ENCODE measurements at places on chromosomes 12 and 14. TPM values are rescaled to one million over a fixed set of nuclear protein-coding genes. Genes with fewer than 3 reads are reported as not detected.

- H3K4me3 ChIP-seq: no peak overlapping the region
- peaks cover 42% of the 10 kb centered on the region for H3K36me3 ChIP-seq
- no peaks in the 10 kb centered on the region for H3K27me3 ChIP-seq
- no peak for DNase-seq
- no peaks in the 10 kb centered on the region for H3K4me1 ChIP-seq
Measured at GRCh38 chr12:48643011-48643410, 39.0 kb downstream of the KANSL2 start.

Gene ATL1
- total RNA-seq: 1.2 TPM

Gene OTOGL
- total RNA-seq: not detected

GRCh38 chr14:95183532-95184412 is 26.4 kb upstream of the DICER1 start:
- no peak overlapping the region for H3K27ac ChIP-seq
- H3K4me3 ChIP-seq: no peak overlapping the region
- DNase-seq: no peak
- no peaks in the 10 kb centered on the region for H3K36me3 ChIP-seq
- H3K27me3 ChIP-seq: peaks cover 22% of the 10 kb centered on the region

Gene TCL1B
- total RNA-seq: not detected

Gene C14orf132
- 1.2 TPM for total RNA-seq

DNA sequence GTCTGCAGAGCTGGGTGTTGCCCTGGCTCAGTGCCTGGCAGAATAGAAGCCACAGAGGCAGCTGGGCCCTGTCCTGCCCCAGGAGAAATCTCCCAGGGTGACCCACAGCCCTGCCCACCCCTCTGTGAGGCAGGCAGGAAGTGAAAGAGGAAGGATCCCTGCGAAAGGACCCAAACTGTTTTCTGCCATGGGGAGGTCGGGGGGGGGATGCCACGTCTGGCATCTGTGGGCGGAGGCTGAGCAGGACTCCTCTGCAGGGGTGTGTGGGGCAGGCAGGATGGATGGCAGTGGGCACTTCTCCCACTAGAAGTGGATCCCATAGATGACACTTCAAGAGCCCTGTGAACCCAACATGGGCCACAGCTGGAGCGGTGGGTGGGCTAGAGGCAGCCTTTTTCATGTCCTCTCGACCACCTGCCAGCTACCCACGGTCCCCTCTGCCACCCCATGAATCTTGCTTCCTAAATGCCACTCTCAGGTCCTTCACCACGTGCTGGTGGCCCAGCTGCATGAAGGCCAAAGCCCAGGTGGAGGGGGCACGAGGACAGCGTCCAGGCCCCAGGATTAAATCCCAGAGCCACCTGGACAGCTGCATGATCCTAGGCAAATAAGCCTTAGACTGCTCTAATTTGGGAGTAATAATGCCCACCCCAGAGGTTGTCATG is 3.6 kb downstream of the PAPLN start:
- H3K36me3 ChIP-seq: peaks cover 3% of the 10 kb centered on the region
- H3K4me3 ChIP-seq: no peak overlapping the region
- peaks cover 70% of the 10 kb centered on the region for H3K27me3 ChIP-seq
- no peak for DNase-seq

Gene CIT
- total RNA-seq: 92.8 TPM

DNA sequence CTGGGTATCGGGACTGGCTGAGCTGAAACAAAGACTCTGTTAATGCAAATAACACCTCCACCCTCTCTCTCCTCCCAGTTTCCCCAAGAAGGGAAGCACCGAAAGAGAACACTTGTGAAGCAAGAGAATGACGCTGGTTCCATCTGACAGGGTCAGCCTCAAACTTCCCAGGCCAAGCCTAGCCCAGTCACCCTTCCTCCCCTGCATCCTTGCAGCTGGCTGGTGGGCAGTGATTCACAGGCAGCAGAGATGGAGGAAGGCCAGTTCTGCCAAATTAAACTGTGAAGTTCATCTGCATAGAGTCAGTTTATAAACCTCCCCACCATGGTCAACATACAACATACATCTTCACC is 2.8 kb downstream of the LRRC74A start:
- H3K4me1 ChIP-seq: no peaks in the 10 kb centered on the region
- no peaks in the 10 kb centered on the region for H3K36me3 ChIP-seq
- DNase-seq: no peak
- H3K4me3 ChIP-seq: no peak overlapping the region
- H3K27ac ChIP-seq: no peak overlapping the region

GRCh38 chr14:65164825-65165135 is 62.5 kb upstream of the MAX start:
- no peak overlapping the region for H3K4me3 ChIP-seq
- no peak for DNase-seq
- no peaks in the 10 kb centered on the region for H3K27me3 ChIP-seq
- no peaks in the 10 kb centered on the region for H3K36me3 ChIP-seq
- H3K4me1 ChIP-seq: peaks cover 27% of the 10 kb centered on the region

GRCh38 chr14:99744199-99744872 is 48.9 kb upstream of the EML1 start:
- DNase-seq: no peak
- H3K4me1 ChIP-seq: peaks cover 7% of the 10 kb centered on the region
- peaks cover 16% of the 10 kb centered on the region for H3K27me3 ChIP-seq
- H3K4me3 ChIP-seq: no peak overlapping the region
- H3K36me3 ChIP-seq: no peaks in the 10 kb centered on the region
- H3K27ac ChIP-seq: no peak overlapping the region

DNA sequence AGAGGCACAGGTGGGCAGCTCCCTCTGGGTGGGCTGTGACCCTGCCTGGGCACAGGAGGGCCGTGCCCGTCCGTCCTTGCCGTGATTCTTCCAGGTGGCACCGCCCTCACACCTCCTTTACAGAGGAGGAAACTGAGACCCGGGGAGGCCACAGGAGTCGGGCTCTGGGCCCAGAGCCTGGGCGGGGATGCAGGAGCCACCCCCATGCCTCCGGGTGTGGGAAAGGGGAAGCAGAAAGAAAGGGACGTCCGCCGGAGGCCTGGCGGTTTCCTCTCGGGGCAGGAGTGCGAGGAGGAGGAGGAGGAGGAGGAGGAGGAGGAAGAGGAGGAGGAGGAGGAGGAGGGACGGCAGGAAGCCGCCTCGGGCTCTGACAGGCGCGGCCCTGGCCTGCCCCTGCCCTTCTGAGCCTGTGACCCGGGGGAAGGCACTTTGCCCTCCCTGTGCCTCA is 23.0 kb downstream of the SH2B3 start:
- H3K36me3 ChIP-seq: peaks cover 25% of the 10 kb centered on the region
- H3K4me1 ChIP-seq: peaks cover 92% of the 10 kb centered on the region
- H3K27ac ChIP-seq: peak overlapping the region; percentile 89
- peak overlapping the region; percentile 46 for H3K4me3 ChIP-seq
- H3K27me3 ChIP-seq: no peaks in the 10 kb centered on the region

Gene INSM2
- not detected for total RNA-seq

DNA sequence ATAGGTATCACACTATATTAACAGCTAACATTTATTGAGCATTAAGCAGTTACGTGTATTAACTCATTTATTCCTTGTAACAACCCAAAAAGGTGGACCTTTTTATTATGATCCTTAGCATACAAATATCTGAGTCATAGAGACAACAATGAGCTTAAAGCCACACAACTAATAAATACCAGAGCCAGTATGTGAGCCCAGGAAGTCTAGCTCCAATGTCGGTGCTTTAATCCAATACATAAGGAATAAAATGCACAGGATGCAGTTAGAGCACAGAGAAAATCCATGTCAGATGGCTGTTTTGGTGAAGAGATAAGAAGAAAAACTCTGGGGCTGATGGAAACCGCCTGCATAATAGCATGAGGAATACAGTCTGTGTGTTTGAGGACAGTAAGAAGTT is 888.6 kb downstream of the TMTC2 start:
- no peaks in the 10 kb centered on the region for H3K4me1 ChIP-seq
- no peaks in the 10 kb centered on the region for H3K36me3 ChIP-seq
- no peak for DNase-seq

Measured in activated CD4-positive, alpha-beta memory T cell treated with anti-CD3 and anti-CD28 coated beads, Interleukin-2, amount 10 ng/mL, durations not matched to agents 7 days and 5 days (primary cell).